ENCODE measurements at places on chromosomes 11 and 22. TPM values are rescaled to one million over a fixed set of nuclear protein-coding genes. Genes with fewer than 3 reads are reported as not detected.

The ZNF214 gene
- 3.3 TPM for total RNA-seq

The IGSF9B gene
- 56.2 TPM for total RNA-seq

The LRRC4C gene
- total RNA-seq = 4.0 TPM

The KDM4D gene
- total RNA-seq = 0.58 TPM

The RIMBP3B gene
- 0.11 TPM for total RNA-seq

The NTM gene
- 5.6 TPM for total RNA-seq

The C11orf24 gene
- 33.1 TPM for total RNA-seq

The MIAT gene
- total RNA-seq = 0.42 TPM

The TRIM49B gene
- total RNA-seq = not detected

The VSIG10L2 gene
- 0.57 TPM for total RNA-seq

The LDHAL6A gene
- total RNA-seq = not detected

The RAB6A gene
- total RNA-seq = 107 TPM

The OR56A1 gene
- not detected for total RNA-seq

The RTN4R gene
- not detected for total RNA-seq
